ENCODE measurements at places on chromosomes 5 and 9. TPM values are rescaled to one million over a fixed set of nuclear protein-coding genes. Genes with fewer than 3 reads are reported as not detected.
A peak's percentile ranks its signal among the peaks of the same experiment; 100 is the strongest.

- H3K36me3 ChIP-seq = no peaks in the 10 kb centered on the region
- DNase-seq = no peak
- H3K27me3 ChIP-seq = peaks cover 60% of the 10 kb centered on the region
- H3K27ac ChIP-seq = no peak overlapping the region
- peaks cover 22% of the 10 kb centered on the region for H3K4me1 ChIP-seq
- peak overlapping the region; percentile 86 for H3K4me3 ChIP-seq
These were observed 50.2 kb upstream of the ZNF366 start for GRCh38 chr5:72557167-72558045.

- no peaks in the 10 kb centered on the region for H3K27me3 ChIP-seq
- peaks cover 67% of the 10 kb centered on the region for H3K4me1 ChIP-seq
These were observed 45.5 kb upstream of the IL7R start for GRCh38 chr5:35811108-35811741.

The SGCD gene
- not detected for total RNA-seq

DNA sequence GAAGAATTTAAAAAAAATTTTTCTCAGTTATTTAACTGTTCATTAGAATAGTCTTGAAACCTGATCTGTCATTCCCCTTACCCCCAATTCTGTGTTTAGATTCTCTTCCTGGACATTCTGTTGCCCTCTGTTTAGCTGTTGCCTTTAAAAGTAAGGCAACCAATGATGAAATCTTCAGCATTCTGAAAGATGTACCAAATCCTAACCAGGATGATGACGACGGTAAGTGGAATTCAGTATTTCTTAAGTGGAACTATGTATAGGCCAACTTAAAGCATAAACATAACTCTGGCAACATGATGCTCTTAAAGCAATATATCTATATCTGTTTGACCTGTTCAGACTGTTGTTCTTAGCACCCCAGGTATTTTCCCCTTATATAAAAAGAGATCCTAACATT is 27.2 kb downstream of the NCBP1 start:
- H3K27ac ChIP-seq = no peak overlapping the region
- peaks cover 15% of the 10 kb centered on the region for H3K4me1 ChIP-seq
- DNase-seq = no peak
- no peak overlapping the region for H3K4me3 ChIP-seq
- H3K27me3 ChIP-seq = no peaks in the 10 kb centered on the region

The SHISAL2B gene
- total RNA-seq = not detected

DNA sequence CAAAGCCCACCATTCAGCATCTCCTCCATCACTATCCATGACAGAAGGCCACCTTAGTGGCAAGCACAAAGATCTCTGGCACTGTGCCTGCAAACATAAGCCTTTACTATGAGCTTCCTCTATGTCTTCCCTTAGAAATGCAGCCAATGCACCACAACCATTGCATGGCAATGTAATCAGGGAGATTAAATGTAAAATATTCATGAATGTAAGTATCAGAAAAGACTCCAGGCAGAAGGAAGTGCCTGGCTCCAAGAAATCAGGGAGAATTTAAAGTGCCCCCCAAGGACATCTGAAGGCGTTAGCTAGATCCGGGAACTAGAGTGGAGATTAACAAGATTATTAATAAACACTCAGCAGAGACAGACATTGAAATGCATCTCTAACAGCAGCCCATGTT is 32.5 kb upstream of the MYORG start:
- no peaks in the 10 kb centered on the region for H3K36me3 ChIP-seq
- no peaks in the 10 kb centered on the region for H3K27me3 ChIP-seq
- H3K4me1 ChIP-seq = no peaks in the 10 kb centered on the region
- no peak overlapping the region for H3K4me3 ChIP-seq
- no peak for DNase-seq
- no peak overlapping the region for H3K27ac ChIP-seq

- H3K27ac ChIP-seq = no peak overlapping the region
- H3K4me1 ChIP-seq = no peaks in the 10 kb centered on the region
- no peak for DNase-seq
These were observed 858.5 kb upstream of the PTPRD start for GRCh38 chr9:11471321-11471720.

GRCh38 chr5:14630671-14631070 is 33.8 kb upstream of the OTULIN start:
- H3K36me3 ChIP-seq = no peaks in the 10 kb centered on the region
- H3K4me1 ChIP-seq = peaks cover 3% of the 10 kb centered on the region
- H3K27me3 ChIP-seq = no peaks in the 10 kb centered on the region
- H3K4me3 ChIP-seq = no peak overlapping the region

- peaks cover 55% of the 10 kb centered on the region for H3K4me1 ChIP-seq
These were observed 72.3 kb downstream of the LMNB1 start for GRCh38 chr5:126849101-126849678.

DNA sequence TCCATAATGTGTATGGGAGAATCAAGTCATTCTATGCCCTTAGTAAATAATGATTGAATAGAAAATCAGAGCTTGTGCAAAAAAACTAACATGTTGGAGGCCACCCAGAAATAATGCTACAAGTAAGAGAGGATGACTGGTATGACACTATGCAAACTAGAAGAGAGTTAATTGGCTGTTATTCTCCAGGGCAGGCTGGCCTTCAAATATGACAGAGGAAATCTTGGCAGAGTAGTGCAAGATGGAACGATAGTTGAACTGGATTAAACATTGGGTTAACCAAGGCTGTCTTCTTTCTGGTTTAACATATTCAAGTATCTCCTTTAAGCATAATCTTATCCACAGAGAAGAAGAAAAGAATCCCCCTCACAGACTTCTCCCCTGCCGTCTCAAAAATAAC is 196.1 kb downstream of the MPDZ start:
- no peaks in the 10 kb centered on the region for H3K36me3 ChIP-seq
- no peaks in the 10 kb centered on the region for H3K4me1 ChIP-seq
- H3K4me3 ChIP-seq = no peak overlapping the region
- no peak overlapping the region for H3K27ac ChIP-seq
- no peak for DNase-seq

GRCh38 chr9:126979461-126979860 is 64.9 kb downstream of the RALGPS1 start:
- DNase-seq = no peak
- no peak overlapping the region for H3K4me3 ChIP-seq
- peaks cover 10% of the 10 kb centered on the region for H3K36me3 ChIP-seq
- no peak overlapping the region for H3K27ac ChIP-seq

DNA sequence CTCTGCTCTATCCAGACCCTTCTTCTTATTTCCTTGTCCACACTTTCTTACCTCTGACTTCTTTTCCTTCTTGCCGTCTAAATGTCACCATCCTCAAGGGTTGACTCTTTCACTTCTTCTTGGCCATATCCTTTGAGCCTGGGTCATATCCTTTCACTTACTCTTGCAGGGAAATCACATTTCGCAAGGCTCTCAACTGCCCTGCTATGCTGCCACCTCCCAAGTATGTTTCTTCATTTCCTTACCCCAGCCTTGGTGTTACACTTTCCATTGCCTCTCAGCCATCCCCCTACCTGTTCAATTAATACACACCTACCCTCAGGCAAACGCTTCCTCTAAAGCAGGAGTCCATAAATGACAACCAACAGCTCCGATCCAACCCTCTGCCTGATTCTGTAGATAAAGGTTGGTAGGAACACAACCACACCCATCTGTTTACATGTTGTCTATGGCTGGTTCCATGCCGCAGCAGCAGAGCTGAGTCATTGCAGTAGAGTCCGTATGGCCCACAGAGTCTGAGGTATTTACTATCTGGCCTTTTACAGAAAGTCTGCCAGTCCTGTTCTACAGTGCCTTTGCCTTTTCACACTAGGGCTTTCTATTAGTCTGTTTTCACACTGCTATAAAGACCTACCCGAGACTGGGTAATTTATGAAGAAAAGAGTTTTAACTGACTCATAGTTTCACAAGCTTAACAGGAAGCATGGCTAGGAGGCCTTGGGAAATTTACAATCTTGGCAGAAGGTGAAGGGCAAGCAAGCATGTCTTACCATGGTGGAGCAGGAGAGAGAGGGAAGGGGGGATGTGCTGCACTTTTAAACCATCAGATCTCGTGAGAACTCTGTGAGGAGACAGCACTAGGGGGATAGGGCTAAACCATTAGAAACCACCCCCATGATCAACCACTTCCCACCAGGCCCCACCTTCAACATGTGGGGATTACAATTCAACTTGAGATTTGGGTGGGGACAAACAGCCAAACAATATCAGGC is 97.9 kb downstream of the SV2C start:
- H3K4me1 ChIP-seq = peaks cover 22% of the 10 kb centered on the region
- no peaks in the 10 kb centered on the region for H3K27me3 ChIP-seq
- no peak overlapping the region for H3K4me3 ChIP-seq
- peak; percentile 4 for DNase-seq
- peaks cover 2% of the 10 kb centered on the region for H3K36me3 ChIP-seq
